ENCODE measurements at places on chromosomes 4 and X.

DNA sequence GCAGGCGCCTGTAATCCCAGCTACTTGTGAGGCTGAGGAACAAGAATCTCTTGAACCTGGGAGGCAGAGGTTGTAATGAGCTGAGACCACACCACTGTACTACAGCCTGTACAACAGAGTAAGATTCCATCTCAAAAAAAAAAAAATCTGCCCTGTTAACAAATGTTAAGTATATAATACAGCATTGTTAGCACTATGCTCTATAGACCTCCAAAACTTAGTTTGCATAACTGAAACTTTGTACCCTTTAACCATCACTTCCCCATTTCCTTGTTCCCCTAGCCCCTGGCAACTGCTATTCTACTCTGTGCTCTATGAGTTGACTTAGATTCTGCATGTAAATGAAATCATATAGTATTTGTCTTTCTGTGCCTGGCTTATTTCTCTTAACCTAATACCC is 76.7 kb downstream of the TAB3 start:
- no peak for DNase-seq

DNA sequence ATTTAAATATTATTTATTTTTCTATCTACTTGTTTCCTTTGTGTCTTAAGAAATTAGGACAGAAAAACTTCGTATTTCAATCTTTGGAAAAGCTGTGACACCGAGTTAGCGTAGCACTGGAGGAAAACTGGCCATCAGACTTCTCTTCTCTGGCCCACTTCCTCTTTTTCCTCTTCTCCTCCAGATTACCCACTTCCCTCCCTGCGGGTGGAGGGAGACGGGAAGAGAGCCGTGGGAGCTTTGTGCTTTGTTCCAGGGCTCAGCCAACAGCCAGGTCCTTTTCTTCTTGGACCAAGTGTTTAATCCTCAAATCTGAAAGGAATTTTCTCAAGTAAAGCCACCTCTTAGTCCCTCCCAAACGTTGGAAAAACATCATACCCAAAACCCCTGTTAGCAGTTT is 29.7 kb downstream of the OFD1 start:
- DNase-seq, result no peak

DNA sequence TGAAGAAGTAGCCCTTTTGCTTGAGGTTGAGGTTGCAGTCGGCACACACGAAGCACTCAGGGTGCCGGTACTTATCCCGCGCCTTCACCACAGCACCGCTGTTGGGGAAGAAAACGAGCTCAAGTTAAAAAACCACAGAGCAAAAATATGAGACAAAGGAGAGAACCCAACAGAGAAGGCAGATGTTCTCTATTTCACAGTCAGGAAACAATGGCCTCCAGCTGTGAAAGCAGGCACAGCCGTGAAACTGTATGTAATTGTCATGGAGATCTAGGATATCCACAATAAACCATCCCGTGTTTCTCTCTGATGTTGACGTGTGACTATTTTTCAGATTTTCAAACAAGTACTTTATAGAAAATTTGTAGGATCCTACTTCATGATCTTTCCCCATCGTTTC is 30.9 kb upstream of the CCDC110 start:
- DNase-seq, result no peak

- no peak for DNase-seq
These were observed 1135.9 kb downstream of the RAPGEF2 start for GRCh38 chr4:160238790-160239189.

- DNase-seq, result no peak
These were observed 4.2 kb upstream of the SRPK3 start for GRCh38 chrX:153776611-153777045.

GRCh38 chr4:7830747-7831146 is 108.9 kb downstream of the AFAP1 start:
- no peak for DNase-seq

DNA sequence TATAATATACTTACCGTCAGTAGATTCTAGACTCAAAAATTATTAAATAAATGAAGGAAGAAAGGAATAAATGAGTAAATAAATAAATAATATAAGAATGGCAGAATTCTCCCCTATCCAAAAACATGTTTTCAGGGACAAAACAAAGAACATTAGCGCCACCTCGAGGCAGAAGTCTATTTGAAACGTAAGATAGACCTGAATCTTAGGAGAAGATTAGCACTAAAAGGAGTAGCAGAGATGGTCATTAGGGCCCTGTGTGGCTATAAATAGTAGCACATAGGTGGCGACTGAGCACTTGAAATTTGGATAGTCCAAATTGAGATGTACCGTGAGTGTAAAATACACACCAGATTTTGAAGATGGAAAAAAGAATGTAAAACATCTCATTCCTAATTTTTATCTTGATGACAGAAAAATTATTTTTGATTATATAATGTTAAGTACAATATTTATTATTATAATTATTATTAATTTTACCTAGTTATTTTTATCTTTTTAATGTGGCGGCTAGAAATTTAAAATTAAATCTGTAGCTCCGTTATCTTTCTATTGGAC is 24.3 kb upstream of the SRD5A3 start:
- DNase-seq, result no peak

DNA sequence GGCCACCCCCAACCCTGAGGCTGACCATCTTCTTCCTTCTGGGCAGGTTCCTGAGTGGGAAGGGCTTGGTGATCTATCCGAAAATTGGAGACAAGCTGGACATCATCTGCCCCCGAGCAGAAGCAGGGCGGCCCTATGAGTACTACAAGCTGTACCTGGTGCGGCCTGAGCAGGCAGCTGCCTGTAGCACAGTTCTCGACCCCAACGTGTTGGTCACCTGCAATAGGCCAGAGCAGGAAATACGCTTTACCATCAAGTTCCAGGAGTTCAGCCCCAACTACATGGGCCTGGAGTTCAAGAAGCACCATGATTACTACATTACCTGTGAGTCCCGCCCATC is 9.7 kb downstream of the EFNB1 start:
- DNase-seq, result no peak

- DNase-seq, result no peak
These were observed 1160.2 kb upstream of the ADGRL3 start for GRCh38 chr4:60039908-60040307.

DNA sequence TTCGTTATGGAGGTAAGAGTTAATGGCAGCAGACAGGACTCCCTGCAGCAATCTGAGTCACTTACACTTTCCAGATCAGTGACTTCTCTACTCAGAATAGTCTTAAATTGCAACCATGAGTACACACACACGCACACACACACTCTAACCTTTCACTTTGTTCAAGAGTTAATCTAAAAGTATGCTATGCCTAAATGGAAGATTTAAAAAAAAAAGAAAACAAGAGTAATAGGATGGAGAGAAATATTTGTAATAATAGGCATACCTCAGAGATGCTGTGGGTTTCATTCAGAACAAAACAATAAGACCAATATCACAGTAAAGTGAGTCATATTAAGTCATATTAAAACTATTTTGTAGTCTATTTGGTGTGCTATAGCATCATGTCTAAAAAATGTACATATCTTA is 969.1 kb upstream of the PCDH10 start:
- DNase-seq, result peak; percentile 26

- DNase-seq, result no peak
These were observed 756.1 kb downstream of the SH3BGRL start for GRCh38 chrX:81957900-81958545.

DNA sequence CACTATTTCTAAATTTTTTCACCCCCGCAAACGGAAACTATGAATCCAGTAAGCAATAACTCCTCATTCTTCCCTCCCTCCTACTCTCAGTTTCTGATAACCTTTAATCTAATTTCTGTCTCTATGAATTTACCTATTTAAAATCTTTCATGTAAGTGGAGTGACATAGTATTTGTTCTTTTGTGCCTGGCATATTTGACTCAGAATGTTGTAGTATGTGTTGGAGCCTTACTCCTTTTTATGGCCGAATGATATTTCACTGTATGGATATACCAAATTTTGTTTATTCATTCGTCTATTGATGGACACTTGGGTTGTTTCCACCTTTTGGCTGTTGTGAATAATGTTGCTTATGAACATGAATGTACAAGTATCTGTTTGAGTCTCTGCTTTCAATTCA is 61.1 kb upstream of the C1GALT1C1 start:
- no peak for DNase-seq

GRCh38 chr4:101977076-101977475 is 186.5 kb downstream of the BANK1 start:
- peak; percentile 74 for DNase-seq

DNA sequence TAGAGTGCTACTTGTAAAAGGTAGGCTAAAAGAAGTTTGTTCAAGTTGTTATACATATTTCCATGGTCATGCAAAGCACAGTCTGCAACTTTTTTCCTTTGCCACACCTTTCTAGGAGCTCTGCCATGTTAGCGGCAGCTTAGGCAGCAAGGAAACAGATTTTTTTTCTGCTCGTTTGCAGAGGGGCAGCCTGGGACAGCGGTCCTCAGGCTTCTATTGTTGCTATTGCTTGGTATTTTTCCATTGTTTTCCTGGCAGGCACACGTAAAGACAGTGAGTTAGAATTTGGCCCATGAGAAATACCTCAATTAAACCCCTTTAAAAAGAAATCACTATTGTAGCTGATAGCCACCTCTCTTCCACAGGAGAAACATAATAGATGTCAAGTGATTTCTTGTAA is 391.4 kb downstream of the SH2D1A start:
- no peak for DNase-seq
